ENCODE measurements at places on chromosomes 11 and 22. TPM values are rescaled to one million over a fixed set of nuclear protein-coding genes. Genes with fewer than 3 reads are reported as not detected.

DNA sequence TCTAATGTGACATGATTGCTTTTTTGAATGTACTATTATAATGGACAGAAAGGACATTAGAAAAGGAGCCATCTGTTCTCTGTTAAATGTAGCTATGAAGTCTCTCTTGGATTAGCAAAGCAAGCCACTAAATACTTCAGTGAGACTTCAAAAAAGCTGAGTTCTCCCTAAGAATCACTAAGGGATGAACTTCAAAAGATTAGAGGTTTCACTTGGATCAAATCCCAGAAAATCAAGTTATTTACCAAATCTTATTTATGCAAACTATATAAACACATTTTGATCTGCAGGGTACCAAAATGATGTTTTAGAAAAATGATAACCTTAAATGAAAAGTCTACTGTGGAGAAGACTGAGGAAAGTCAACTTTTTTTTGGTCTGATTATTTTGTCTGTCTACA, 82.1 kb upstream of the MTMR2 start:
- DNase-seq, result no peak

DNA sequence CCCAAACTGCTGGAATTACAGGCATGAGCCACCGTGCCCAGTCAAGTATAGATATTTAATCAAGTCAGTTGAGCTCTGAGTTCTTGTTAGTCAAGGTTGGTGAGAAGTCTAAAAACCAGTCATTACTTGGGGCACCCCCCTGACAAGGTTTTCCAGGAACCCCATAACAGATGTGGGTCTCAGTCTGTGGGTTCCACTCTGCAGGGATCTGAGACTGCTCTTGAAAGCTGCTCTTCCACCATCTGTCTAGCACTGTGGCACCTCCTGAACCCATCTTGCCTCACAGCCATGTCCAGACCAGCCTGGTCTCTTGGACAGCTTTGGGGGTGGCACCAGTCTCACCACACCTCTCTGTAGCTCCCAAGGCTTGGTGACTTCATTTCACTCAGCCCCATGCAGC, 44.3 kb upstream of the PLET1 start:
- no peak for DNase-seq

DNA sequence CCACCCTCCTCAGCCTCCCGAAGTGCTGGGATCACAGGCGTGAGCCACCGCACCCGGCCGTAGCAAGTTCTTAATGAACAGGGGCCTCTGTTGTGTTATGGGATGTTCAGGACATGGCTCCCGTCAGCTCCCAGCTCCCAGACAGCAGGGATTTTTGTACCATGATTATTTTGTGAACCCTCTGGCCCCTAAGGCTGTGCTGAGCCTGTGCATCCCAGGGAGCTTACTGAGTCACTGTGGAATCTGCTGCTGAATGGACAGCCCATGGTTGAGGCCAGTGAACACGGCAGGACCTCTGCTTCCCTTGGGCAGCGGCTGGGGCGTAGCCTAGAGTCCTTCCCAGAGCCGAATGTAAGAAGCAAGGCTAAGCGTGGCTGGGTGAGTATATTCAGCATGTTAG, 245.2 kb downstream of the NTM start:
- DNase-seq, result peak; percentile 20

DNA sequence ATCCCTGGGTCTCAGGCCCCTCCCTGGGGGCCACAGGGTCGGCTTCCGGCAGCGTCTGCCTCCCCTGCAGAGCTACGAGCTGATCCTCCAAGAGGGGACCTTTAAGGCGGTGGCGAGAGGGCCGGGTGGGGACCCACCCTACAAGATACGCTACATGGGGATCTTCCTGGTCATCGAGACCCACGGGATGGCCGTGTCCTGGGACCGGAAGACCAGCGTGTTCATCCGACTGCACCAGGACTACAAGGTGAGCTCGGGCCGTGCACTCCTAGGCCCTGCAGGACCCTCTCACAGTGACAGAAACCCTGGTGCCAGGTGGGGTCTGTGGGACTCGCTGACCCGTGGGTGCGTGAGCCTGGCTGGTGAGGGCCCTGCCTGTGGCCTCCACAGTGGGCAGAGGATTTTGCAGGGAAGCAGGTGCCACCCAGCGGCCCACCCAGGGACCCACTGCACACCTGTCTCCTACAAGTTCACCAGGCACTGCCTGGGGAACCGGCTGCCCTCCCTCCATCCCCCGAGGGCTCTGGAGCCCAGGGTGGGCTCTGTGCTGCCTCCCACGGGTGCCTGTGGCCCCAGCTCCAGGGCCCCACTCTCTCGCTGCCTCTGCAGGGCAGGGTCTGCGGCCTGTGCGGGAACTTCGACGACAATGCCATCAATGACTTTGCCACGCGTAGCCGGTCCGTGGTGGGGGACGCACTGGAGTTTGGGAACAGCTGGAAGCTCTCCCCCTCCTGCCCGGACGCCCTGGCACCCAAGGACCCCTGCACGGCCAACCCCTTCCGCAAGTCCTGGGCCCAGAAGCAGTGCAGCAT, 13.7 kb downstream of the MUC5B start:
- peak; percentile 79 for DNase-seq

GRCh38 chr22:42581762-42582716, 28.3 kb downstream of the SERHL2 start:
- peak; percentile 95 for DNase-seq

Gene IGF2
- total RNA-seq, result 7.1 TPM

Gene WNT11
- 3.1 TPM for total RNA-seq

Measured in upper lobe of left lung (tissue), 6 donors.